Activated naive CD4-positive, alpha-beta T cell (primary cell): ENCODE measurements at places on chromosomes 5 and 9.
A peak's percentile ranks its signal among the peaks of the same experiment; 100 is the strongest.

DNA sequence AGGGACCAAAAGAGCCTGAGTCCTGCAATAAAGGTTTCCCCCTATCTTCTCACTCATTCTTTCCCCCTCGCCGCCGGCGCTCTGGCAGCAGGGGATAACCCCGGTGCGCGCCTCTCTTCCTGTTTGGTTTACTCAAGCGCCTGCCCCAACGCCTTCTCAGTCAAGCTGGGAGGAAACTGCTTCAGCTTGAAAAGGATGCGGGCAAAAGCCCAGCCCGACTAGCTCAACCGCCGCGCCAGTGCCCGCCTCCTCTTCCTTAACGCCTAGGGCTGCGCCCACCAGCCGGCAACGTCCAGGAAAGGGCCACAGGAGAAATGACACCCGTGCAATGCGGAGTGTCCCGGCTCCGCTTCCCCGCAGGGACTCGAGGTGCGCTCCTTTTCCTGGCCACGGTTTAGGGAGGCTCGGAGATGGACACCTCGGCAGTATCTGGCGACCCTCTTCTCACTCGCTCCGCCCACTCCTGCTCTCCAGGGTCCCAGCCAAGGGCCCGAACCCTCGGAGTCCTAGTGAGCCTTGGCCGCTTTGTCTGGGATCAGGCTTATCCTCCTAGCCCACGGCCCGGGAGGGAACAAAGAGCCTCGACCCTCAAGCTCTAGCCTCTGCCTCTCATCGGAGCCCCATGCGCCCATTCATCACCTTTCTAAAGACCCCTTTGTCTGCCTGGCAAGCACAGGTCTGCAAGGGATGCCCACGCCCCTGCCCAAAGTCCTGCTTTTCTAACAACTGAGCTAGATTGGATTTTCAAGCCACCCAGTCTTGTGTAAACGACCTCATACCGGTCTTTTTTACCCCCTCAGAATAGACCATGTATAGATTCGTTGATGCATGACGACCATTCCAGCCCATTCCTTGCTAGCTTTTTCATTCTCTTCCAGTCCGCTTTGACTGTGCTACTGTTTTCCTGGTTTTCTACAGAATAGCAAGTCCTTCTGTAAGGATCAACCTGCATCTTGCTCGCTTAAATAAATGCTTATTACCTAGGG, 2.0 kb downstream of the ST8SIA4 start:
- DNase-seq: peak; percentile 74

GRCh38 chr5:52863715-52864290, 76.1 kb downstream of the ITGA1 start:
- no peak for DNase-seq

DNA sequence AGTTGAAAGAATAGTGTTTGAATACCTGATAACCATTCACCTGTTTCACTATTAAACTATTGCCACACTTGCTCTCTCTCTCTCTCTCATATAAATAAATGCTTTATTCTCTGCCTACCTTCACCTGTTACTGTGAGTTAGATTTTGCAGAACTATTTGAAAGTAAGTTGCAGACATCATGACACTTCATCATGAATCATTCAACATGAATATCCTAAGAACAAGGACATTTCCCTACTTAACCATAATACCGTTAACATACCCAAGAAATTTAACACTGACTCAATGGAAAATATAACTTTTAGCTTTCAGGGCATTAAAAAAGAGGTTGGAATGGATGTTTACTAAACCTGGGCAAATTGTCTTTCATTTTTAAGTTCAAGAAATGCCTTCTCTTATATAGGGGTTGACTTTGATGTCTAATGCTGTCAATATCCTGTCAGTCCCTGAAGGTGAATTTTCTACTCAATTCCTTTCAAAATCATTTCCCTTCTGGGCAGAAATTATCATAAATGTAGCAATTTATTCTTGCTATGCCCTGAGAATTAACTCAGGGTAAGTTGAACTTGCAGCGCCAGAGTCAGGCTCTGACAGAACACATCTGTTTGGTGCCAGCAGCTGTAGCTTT, 582.6 kb upstream of the TLE4 start:
- DNase-seq: no peak

DNA sequence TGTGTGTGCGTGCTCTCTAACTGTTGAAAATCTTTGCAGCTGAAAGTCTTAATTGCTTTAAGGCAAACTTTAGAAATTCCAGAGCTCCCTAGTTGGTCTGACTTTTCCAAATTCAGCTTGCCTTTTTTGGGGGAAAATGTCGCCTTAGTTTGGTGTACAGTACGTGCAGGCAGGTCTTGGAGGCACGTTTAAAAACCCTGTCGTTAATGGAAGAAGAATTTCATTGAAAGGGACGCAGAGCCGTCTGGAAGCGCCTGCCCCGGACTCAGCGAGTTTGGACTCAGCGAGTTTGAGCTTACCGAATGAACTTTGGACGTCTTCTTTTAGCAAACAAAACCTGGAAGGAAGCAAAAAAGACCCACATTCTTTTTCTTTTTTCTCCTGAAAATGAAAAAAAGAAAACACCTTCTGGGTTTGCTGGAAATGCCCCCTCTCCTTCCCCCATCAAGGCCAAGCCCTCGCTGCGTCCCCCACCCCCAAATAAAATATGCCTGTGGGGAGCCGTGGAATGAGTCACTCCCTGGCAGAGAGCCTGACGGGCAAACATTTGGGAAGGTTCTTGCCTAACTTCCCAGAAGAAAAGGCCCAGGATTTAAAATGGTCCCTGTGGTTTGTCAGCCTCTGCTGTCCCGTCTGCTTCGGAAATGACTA, 1.5 kb downstream of the NEK6 start:
- DNase-seq: no peak

DNA sequence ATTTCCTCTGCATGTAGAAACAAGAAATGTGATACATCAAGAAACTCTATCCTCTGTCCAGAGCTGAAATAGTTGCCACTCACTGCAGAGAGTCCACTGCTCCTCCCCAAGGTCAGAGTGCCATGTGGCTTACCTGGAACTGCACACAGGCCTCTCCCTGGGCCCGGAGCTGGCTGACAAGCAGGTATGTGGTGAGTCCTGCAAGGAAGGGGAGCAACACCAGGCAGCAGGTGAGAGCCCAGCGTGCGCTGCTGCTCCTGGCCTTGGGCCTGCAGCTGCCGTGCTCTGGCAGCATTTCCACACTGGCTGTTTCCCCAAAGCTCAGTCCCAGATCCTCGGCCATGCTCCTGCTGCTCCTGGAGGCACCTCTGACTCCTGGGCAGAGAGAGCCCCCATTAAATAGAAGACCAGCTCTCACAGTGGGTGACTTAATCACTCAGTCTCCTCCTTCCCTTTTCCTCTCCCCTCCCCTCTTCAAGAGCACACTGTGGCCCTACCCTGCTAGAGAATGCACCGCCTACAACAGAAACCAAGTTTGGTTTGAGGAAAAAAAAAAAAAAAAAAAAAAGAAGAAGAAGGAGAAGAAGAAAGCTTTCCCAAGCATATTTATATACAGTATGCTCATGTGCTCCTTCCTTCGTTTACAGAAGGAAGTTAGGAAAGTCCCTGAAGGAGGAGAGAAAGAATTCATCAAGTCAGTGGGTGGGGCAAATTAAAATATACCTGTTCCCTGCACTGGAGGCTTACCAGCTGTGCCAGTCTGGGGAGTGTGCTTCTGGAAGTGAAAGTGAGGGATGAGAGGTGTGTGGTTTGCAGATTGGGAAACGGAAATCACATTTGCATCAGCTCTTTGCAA, at the start of gene TNFSF15:
Gene TNFSF15 (minus strand): TSS at position 370 of the 856 bp plus-strand sequence. CDS start 27 bp downstream, at position 343.
- DNase-seq: no peak

- DNase-seq: no peak
These were observed 162.2 kb downstream of the PIK3R1 start for GRCh38 chr5:68377733-68378132.

- DNase-seq: no peak
These were observed 5.5 kb upstream of the KLHL9 start for GRCh38 chr9:21340735-21341134.

- DNase-seq: no peak
These were observed 21.1 kb upstream of the DPM2 start for GRCh38 chr9:127958728-127959127.

GRCh38 chr5:22850981-22851380, 2.2 kb downstream of the CDH12 start:
- DNase-seq: no peak

- DNase-seq: no peak
These were observed 245.7 kb downstream of the PSAT1 start for GRCh38 chr9:78542491-78543181.

GRCh38 chr9:14466828-14467227, 152.9 kb upstream of the NFIB start:
- no peak for DNase-seq

DNA sequence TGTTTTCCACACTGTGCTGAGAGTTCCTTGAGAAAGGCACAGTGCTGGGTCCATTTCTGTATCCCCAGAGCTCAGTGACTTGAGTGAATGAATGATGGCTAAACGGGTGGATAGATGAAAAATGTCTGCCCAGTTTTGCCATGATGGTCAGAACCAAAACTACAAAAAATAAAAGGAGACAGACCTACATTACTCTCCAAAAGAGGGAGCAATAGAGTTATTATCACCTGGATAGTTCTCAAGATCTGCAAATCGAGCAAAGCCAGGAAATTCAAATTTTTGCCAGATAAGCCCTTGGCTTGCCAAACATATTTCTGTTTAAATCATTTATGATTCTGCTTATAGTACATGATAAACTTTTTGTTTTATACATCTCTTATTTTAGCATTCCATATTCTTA, 214.2 kb upstream of the ZNF462 start:
- DNase-seq: no peak

GRCh38 chr5:79056847-79057246, 12.6 kb downstream of the DMGDH start:
- DNase-seq: no peak

GRCh38 chr9:107345327-107345726, 62.2 kb downstream of the RAD23B start:
- no peak for DNase-seq

DNA sequence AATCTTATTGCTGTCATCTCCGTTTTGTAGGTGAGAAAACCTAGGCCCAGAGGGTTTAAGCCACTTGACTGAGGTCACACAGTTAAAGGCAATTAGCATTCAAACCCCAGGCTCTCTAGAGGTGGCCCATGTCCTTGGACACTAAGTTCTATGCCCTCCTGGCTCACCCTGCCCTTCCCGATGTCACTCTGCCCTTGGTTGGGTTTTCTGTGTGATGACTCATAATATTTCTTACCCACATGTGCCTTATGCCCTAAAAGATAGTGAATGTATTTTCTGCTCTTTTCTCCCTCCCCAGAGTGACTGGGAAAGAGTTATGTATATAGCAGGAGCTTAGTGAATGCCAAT, 174.5 kb upstream of the PITX1 start:
- DNase-seq: no peak

DNA sequence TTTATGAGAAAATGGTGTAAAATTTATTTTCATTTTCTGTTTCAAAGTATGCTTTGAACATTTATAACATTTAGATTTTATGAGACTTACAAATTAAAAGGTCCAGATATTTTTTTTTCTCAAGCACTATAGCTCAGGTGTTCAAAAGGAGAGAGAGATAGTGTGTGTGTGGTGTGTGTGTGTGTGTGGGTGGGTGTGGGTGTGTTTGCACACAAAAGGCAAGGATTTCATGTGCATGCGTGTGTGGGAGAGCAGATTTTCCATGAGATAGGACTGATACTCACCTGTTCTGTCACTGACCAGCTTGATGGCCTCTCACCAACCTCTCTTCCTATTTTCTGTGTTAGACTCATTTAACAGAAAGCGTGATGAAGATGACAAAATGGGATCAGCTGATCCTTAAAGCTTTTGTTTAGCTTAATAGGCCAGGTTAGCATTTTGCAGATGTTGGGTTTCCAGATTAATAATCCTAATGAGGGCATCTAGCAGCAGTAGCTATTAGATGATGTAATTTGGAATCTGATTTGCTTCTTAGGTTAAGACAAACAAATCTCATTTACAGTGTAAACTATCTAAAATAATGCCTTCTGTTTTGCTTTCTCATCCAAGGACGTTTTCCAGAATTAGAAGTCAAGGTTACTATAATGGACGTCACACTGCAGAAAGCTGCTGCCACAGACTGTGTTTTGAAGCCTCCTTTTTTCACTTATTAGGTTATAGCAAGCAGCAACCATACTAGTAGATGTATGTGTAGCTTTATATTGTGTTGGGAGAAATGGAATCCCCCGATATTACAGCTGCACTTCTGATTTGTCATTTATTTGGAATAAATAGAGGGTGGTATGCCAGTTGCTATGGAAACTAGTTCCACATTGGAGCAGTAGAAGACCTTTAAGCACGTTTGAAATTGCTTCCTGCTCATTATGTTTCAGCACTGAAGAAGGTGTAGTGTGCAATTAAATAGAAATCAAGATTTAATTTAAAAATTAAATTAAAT, 355.6 kb downstream of the TAF11L14 start:
- DNase-seq: no peak

DNA sequence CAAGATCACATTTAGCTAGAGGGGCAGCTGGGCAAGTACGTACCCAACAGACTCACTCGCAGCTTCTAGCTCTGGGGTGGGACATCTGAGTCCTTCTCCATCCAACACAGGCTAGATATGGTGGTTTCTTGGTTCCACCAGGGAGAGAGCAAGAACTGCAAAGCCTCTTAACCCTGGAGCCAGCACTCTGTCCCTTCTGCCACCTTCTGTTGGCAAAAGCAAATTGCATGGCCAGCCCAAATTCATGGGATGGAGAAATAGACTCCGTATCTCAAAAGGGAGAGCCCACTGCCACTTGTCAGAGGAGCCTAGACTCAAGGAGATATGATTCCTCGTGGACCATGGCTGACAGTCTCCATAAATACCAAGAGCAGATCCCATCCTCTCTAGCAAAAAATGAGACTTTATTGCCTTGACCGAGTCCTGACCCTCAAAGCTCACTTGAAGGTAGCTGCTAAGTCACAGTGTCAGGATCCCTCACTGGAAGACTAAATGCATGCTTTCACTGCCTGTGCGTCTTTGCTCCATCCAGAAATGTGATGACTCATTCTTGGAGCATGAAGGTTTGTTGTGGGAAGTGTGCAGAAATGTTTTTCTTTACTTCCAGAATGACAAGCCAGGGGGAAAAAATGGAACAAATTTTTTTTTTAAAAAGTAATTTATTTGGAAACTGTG, 28.8 kb upstream of the ROR2 start:
- DNase-seq: no peak

DNA sequence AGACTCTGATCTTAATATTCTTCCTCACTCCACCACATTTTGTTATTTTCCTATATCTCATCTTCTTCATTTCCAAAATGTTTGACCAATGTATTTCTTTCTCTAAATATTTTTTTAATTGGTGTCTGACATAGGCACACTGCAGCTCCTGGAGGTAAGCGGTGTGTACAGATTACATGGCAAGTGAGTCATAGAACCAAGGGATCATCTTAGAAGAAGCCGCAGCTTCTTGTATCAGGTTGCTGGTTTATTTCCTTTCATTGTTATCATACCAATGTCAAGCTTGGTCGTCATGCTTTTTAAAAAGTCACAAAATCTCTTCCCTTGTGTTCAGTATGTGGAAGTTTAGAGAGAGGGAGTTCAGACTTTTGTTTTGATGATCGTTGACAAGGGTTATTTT, 526.1 kb upstream of the CDH18 start:
- no peak for DNase-seq

- DNase-seq: no peak
These were observed 37.9 kb upstream of the TTC1 start for GRCh38 chr5:159971038-159971437.

GRCh38 chr5:160330212-160330611, 17.8 kb upstream of the CCNJL start:
- no peak for DNase-seq
